ENCODE measurements at places on chromosomes 5 and 9.

GRCh38 chr9:89455356-89455824, 42.5 kb downstream of the SEMA4D start:
- no peak for DNase-seq

GRCh38 chr9:128840524-128840923, 10.9 kb upstream of the SPOUT1 start:
- DNase-seq, result no peak

GRCh38 chr5:144484124-144484897, 313.6 kb downstream of the KCTD16 start:
- DNase-seq, result no peak

GRCh38 chr9:129321286-129322021, 143.4 kb upstream of the IER5L start:
- no peak for DNase-seq

DNA sequence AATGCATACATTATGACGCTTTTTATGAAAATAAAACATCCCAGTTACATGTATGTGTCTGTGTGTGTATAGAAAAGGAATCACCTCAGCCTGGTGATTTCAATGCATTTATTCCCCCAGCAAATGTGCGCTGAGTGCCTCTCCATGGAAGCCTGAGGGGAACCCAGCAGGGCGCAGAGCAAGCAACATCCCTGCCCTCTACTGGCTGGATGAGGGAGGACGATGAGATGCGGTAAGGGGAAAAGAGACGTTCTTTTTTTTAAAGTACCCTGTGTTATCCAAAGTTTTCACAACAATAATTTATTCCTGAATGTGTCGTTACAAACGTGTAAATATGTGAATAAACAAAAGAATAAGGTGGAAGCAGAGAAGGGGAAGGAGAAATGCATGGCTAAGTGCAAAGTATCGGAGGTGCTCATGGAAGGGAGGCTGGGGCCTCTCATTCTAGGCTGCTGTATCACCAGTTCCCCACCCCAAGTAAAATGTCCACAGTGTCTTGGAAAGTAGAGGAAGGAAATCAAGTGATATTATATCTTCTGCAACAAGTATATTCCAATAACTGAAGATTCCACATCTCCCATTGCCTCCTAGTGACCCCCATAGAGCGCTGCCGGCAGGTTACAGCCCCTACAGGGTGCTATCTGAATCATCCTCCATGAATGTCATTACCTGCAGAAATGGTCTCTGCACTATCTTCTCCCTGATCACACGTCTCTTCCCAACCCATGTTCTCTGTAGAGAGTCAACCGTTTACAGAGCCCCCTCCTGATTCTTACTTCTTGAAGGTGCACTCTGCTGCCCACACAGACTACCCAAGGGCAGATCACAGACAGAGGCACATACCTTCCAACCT, 13.0 kb upstream of the ABLIM3 start:
- DNase-seq, result no peak

DNA sequence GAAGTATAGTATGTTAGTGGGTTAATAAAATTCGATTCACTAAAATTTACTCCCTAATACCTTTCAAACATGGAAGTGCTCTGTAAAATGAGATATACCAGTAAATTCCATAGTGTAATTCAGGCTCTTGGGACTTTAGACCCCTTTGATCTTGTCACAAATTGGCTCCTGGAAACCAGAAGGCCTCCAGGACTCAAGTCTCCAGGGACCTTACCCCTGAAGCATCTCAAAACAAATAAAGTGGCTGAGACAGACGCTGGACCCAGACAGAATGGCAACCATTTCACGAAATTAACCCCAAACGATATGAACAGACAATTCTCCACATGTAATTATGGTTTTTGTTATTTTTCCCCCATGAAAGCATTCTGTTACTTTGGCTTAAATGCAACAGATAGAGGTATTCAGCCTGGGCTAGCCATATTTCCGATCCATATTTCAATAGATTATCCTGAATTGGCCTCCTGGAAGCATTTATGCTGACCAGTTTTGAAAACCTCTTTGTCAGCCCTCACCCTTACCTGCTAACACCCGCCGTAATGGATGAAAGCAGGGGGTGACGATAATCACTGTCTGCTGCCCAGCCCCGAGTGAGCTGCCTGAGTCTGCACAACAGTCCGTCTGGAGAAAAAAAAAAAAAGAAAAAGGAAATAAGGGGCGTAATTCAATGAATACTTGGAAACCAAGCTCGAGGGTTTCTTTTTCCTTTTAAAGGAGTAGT, 34.1 kb upstream of the EFNA5 start:
- DNase-seq, result no peak

DNA sequence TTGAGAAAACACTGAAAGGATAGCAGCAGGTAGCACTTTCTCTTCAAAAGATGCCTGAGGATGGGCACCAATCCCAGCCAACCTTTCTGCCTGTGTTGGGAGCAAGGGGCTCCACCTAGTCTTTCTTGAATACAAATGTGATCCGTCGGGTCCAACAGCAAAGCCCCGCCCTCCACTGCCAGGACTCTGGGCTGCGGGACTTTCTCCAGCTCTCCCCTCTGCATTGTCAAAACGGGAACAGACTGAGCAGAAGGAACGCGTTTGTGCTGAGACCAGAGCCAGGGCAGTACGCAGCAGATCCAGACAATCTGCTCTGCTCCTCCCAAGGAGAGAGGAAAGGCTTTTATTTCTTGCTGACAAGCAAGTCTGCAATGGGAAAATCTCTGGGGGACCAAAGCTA, 139.7 kb downstream of the SEC61B start:
- no peak for DNase-seq

DNA sequence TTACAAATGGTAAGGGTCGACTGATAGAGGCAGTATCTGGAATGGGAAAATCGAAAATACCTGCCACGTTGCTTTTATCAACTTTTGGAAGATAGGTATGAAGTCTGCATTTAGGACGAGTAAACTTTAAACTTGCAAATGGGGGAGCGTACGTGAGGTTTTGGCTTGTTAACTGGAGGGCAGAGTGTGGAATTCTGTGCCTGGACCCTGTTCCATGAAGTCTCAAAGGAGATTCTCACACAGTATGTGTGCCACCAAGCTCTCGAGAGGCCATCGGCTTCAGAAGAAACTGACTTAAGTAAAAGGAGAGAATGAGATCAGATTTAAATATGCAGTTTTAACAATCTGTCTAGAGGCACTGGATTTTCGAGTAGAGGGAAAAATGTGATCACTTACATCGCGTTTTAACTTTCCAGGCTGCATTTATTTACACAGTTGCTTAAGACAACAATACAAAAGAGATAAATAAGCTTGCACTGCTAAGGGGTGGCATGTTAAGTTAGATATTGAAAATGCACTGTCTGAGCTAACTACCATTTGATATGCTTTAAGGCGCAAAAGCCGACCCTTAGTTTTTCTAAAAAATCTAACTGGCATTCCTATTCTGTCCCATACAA, 401.6 kb downstream of the EBF1 start:
- DNase-seq, result no peak

DNA sequence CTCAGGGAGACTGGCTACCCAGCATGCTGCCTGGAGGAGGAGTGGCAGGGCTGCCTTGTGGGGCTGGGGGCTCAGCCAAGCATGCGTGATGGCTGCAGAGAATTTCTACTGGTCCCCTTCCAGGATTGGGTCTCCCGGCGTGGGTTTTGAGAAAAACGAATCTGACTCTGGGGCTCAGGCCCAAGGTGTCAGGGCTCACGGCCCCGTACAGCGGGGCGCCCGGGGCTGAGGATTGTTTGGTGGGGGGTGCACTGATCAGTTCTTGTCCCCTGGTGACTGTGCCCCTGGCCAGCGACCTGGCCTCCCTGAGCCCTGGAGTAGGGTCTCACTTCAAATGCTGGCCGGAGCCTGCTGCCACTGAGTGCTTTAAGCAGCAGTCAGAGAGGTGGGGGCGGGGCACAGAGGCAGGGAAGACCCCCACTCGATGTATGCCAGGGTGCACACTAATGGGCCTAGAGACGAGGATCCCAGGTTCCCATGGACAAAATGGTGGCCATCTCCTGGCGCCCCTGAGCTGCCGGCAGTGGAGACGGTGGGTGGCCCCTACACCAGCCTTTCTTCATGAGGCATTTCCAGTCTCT, 45.5 kb upstream of the RNU6ATAC start:
- DNase-seq, result no peak

- no peak for DNase-seq
Measured at GRCh38 chr9:123073991-123074422, 40.5 kb downstream of the GPR21 start.

- no peak for DNase-seq
Measured at GRCh38 chr5:132420706-132421272, 51.3 kb downstream of the SLC22A5 start.

DNA sequence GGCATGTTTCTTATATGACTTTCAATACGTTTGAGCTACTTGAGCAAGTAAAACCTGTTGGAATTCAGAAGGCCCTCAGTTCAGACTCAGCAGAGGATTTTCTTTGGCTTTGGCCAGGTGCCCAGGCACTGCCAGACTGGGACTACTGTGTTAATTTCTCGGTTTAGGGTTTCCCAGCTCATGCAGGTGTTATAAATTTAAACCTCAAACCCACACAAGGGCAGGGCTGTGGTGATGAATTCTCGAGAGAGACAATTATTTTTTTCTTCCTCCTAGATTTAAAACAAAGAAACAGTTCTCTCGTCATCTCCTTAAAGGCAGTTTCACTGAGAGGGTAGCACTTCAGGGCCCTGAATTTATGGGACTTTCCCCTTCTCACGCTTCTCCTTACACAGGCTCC, 406.0 kb upstream of the PIK3R1 start:
- DNase-seq, result no peak

DNA sequence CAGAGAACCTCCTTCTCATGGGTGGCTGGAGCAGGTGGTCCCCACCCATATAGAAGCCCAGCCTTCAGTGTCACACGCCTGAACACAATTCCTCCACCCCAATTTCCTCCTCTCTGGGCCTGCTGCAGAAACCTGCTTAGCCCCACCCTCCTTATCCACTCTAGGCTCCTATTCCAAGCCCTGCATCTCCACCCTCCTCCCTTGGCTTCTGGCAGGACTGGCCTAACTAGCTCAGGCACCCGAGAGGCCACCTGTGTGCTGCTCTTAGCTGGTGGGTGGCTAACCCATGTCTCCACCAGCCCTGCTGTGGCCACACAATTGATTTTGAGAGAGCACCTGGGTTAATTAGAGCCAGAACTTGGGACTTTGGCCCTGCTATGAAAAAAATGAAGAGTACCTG, 77.3 kb upstream of the ATP10B start:
- DNase-seq, result no peak

DNA sequence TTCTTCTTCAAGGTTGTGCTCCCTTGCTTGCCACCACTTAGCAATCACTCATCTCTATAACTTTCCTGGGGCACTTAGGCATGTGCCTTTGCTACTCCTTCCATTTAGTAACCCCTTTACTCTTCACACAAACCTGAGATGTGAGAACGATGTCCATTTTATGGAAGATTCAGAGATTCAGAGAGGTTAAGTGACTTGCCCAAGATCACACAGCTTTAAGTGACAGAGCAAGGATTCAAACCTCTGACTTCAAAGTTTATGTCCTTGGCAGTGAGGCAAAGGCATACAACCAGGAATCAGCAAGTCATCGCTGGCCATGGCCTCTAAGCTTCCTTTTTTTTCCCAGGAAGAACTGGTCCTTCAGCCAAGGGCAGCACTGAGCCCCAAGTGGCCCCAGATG, 56.0 kb upstream of the GALNT10 start:
- no peak for DNase-seq

- DNase-seq, result peak; percentile 86
Measured at GRCh38 chr5:35926389-35927051, 11.9 kb downstream of the CAPSL start.

- peak; percentile 51 for DNase-seq
Measured at GRCh38 chr5:175246242-175246888, 197.6 kb downstream of the DRD1 start.

DNA sequence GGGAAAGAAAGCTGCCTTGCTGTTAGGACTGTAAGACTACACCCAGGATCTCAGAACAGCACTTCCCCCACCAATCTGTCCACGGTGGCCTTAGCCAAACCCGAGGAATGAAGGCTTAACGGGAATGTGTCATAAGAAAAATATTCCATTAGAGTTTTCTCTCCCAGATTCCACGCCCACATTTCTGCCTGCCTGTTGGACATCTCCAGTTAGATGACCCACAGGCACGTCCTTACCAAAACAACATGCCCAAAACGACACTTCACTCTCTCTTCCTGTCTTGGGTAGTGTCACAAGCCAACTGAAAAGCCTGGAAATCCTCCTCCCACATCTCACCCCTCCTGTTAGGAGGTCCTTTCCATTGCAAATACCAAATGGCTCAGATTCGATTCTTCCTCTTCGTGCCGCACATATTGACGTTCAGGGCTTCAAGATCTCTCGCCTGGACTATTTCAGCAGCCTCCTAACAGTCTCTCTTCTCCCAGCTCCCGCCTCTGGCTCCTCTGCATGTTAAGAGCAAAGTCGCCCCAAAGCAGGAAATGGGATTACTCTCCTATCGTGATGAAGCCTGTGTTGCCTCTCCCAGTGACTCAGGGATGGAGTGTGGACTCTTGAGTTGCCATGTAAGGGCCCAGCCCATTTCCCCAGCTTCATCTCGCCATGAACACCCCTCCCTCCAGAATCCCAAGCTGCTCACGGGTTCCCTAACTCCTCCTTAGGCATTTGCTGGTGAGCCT, 159.3 kb downstream of the NR3C1 start:
- DNase-seq, result no peak

- no peak for DNase-seq
Measured at GRCh38 chr5:34717426-34718327, 61.5 kb downstream of the RAI14 start.

DNA sequence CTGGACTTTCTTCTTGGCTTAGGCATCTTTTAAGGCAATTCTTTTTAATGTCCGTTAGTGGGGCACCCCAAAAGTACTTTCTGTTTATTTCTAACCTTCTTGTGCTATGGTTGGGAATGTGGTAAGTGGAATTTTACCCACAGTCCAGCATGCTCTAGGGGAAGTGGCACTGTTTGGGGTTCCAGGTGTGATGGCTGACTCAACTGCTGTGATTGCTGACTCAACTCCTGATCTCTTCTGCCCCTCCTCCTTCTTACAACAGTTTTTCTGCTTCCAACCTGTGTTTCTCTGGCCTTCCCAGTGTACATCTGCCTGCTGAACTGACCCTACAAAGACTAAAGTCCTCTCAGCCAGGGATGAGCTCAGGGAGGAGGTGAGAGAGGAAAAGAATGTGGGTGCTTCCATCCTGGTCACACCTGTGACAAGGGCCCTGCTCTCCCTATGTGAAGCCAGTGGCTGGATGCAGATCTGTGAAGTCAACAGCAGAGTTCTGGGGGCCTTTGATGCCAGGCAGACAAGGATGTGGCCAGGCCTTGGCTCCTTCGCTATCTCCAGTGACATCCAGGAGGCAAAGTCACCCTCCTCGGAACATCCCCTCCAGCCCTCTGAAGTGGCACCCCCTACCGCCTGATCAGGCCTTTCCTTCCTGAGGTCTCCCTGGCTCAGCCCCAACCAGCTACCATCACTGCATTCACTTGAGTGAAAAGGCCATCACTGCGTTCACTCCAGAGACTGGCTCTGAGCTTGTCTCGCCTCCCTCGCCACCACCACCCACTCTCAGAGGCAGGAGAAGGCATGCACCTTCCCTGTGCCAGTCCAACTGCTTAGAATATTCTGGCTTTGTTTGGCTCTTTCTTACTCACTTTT, 72.2 kb downstream of the C5orf15 start:
- DNase-seq, result no peak
